ENCODE measurements at places on chromosomes 16 and 17.

GRCh38 chr17:75814900-75815373 lies 29.3 kb downstream of the UNC13D start:
- DNase-seq = no peak

DNA sequence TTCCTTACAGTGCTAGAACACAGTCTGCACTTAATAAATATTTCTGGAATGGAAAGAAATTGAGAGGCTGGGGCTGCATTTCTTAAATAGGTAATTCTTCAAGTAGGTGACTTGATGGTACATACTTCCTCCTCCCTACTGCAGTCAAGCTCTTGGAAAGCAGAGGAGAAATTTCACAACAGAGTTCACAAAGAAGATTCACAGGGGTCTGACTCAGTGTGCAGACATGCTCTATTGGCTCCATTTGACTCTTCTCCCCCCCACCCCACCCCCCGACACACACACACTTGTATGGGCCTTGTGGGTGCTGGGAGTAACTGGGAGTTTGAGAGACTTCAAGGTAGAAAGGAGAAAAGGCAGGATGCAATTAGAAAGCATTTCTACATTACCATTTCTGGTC lies 6.2 kb upstream of the MYOCD start:
- no peak for DNase-seq

- DNase-seq = no peak
Observed at GRCh38 chr17:34370997-34371395, 8.0 kb upstream of the CCL1 start.

GRCh38 chr17:1511756-1512321 lies 4.6 kb downstream of the INPP5K start:
- no peak for DNase-seq

DNA sequence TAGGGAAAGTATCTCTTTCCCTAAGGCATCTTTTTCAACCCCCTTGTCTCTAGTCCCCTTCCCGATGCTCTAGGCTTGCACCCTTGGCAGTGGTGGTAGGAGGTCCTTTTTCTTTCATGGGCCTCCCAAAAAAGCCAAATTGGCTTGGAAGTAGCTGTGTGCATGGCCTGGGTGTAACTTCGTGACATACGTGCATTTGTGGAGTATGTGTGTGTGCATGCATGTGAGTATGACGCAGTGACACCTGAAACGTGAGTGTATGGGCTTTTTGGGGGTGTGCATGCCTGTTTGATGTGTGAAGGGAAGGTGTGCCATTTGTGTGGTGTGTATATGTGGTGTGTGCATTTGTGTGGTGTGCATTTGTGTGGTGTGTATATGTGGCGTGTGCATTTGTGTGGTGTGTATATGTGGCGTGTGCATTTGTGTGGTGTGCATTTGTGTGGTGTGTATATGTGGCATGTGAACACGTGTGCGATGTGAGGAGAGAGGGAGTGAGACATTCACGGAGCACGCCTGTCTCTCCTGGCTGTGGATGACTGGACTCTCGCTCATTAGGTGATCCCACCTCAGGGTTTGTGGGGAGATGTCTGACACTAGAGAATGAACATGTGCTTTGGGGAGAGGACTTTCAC lies 15.7 kb downstream of the IGFBP4 start:
- no peak for DNase-seq

- no peak for DNase-seq
Observed at GRCh38 chr17:78976907-78977680, 2.6 kb downstream of the LGALS3BP start.

- DNase-seq = no peak
Observed at GRCh38 chr17:82367724-82368524, 3.6 kb upstream of the UTS2R start.

DNA sequence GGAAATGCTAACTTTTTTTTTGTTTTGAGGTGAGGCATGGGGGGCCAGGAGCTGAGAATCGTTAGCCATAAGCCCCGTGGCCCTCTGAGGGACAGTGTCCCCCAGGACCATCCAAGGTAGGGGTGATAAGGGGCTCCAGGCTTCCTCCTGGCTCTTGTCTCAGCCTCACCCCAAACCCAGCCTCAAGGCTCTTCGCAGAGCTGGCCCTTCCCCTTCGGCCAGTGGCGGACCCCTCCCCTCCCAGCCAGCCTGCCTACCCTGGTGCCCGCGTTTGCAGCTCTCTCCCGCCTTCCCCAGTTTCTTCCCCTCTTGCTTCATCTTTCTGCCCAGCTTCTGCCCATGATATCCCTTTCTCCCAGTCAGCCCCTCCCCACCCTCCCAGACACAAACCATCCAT lies 22.7 kb upstream of the ATP2A3 start:
- DNase-seq = no peak
